ENCODE measurements at places on chromosomes 4 and X.

DNA sequence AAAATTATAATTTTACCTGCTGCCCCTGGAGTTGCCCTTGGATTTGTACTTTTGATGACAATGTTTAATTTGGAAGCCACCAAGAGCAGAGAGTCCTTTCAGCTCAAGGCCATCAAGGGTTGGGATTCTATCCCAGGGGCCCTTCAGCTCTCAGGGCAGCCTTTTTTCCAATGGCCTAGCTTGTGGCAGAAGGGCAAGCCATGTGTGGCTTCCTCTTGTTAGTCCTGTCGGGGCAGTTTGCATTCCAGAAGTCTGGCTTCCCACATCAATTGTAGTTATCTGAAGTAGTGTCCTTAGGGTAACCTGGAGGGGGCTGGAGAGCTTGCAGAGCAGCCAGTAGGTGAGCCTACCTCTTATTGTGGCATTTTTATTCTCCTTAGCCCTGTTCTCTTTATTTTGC lies 569.4 kb downstream of the TRAM1L1 start:
- DNase-seq, result no peak

GRCh38 chr4:39291686-39292085 lies 74.5 kb downstream of the RFC1 start:
- DNase-seq, result no peak

DNA sequence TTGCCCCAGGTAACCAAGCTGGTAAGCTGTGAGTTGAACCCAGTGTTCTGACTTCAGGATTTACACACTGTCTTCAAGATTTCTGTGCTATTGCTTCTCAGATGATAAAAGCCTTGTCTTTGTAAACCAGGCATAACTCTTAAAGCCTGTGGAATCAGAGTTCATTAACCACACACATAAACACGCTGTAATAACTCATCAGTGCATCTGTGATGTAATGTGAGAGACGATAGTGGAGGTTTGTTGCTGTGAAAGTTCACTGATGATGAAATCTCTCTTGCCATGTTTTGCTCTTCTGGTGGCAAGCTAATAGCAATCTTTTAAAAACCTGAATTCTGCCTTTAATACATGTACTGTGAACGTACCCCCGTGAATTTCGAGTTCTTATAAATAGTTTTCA lies 41.5 kb downstream of the CLCN4 start:
- no peak for DNase-seq

- no peak for DNase-seq
Measured at GRCh38 chr4:185225940-185226339, 16.5 kb downstream of the SNX25 start.

- DNase-seq, result no peak
Measured at GRCh38 chr4:4923201-4923600, 63.7 kb downstream of the MSX1 start.

DNA sequence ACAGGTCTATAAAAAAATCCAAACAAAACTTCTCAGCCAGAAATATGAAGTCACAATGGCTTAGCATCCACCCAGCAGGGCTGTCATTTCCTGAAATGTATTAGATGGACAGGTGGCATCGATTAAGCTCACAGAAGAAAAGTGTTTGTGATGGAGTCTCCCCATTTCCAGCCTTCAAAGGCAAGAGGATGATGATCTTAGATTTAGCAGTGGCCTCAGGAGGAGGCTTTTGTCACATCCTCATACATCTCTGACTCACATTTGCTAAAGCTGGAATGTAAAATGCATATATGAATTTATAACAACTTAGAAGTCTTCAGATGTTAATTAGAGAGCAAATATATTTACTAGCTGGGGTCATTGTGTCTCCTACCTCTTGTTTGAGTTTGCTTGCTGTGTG lies 441.9 kb downstream of the SPRY1 start:
- no peak for DNase-seq

DNA sequence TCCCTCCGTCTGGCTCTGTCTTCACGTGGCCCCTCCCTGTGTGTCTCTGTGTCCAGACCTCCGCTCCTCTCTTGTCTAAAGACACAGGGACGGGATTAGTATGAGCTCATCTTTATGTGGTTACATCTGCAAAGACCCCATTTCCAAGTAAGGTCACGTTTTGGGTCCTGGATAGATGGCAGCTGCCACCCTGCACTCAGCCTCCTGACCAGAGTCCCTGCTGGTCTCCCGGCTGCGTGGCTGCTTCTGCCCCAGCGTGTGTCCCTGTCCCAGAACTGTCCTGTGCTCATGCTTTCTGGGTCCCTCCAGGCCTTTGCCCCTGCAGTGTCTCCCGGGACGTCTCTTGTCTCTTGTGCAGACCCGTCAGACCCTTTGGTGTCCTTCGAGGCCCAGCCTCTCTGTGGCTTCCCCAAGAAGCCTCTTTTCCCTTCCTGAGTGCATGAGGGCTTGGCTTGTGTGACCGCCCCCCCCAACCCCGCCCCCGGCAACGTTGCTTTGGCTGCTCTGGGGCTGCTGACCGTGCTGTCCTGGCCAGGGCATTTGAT lies 107.3 kb downstream of the PSAPL1 start:
- no peak for DNase-seq

DNA sequence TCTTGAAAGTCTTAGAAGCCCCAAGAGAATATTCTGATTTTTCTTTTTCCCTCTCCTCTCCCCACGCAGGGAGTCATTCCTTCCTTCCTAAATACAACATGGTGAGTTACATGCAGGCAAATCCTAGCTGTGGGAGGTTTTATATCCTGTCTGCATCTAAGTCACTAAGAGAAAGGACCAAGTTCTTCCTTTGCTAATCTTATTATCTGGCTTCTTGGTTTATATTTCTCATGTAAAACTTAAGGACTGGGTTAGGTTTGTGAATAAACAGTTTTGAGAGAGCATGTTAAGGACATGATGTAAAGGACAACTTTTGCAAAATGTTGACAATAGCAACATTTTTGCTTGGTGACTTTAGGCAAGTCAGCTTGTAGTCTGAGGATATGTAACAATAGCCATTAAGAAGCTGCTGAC lies 5.1 kb upstream of the CXCL9 start:
- DNase-seq, result no peak
